T-cell (primary cell): ENCODE measurements at places on chromosomes 12 and 14.
A peak's percentile ranks its signal among the peaks of the same experiment; 100 is the strongest.

DNA sequence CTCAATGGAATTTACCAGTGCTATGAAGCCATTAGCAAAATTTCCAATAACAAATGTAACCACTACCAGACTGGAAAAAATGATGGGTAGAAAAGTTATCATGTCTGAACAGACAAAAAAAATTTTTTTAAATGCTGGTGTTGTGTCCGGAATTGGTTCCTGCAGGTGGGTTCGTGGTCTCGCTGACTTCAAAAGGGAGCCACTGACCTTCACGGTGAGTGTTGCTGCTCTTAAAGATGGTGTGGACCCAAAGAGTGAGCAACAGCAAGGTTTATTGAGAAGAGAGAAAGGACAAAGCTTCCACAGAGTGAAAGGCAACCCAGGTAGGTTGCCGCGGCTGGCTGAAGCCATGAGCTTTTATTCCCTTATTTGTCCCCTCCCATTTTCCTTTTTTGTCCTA, at the start of gene TAS2R43:
Gene TAS2R43, minus strand, starts transcription at position 186 of the 400 bp plus-strand sequence. Its CDS starts 84 bp downstream, at position 102.
- DNase-seq, result no peak
- H3K4me3 ChIP-seq, result no peak within 1 kb of the TSS
- H3K27ac ChIP-seq, result no peak within 1 kb of the TSS
- no peaks in the 10 kb centered on the region for H3K4me1 ChIP-seq
- H3K36me3 ChIP-seq, result no peaks in the 10 kb centered on the region

DNA sequence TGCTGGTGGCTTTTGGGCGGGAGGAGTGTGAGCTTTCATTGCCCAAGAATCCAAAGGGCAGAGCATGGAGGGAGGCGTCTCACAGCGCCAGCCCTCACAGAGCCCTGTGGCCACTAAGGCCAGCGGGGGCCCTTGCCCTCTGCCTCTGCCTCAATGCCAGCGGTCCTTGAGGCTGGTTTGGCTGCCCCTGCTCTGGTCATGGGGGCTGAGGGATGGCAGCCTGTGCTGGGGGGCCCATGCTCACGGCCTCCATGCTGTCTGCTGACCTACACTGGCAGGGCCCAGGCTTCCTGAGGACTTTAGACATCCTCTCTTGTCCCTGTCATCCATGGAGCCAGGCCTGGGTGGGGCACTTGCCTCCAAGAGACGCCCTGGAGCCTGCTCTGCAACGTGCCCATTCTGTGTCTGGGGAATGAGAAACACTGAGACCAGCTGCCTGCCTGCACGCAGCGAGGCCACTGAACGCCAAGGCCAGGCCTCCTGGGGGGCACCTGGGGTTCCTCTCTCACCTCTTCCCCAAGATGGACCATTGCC, 143.4 kb downstream of the KIF26A start:
- H3K4me1 ChIP-seq, result no peaks in the 10 kb centered on the region
- H3K27me3 ChIP-seq, result no peaks in the 10 kb centered on the region
- H3K27ac ChIP-seq, result no peak overlapping the region
- H3K36me3 ChIP-seq, result no peaks in the 10 kb centered on the region
- no peak overlapping the region for H3K4me3 ChIP-seq

DNA sequence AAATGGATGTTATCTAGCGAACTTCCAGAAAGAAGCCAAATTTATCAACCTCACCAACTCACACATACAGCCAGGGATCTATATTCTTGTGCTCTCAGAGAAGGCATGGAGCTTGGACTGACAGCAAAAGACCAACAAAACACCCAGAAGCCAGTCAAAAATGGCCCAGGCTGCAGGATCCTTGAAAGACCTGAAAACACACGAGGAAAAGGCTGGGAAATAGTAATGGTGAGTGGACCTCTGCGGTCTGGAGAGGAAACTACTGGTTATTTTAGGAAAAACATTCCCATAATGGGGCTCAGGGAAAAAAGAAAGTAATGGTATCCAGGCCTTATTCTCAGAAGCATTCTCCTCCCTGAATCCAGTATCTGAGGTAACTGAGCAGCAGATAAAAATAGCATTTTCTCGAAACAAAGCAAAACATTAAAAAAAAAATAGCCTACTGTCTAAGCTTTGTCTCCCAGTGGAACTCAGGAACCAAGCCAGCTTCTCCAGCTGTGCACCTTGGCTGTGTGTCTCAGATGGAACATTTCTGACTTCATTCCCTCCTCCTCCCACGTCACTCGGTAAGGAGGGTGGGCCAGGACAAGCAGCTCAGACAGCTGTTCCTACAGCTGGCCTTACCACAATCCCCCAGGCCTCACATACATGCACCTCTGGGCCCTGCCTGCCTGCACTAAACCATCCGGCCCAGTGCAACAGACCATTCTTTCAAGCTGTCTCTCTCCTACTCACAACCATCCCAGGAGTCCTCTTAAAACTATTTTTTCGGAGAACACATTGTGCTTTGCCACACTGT, 249.9 kb downstream of the DAD1 start:
- H3K36me3 ChIP-seq, result no peaks in the 10 kb centered on the region
- no peak overlapping the region for H3K27ac ChIP-seq
- no peak overlapping the region for H3K4me3 ChIP-seq
- DNase-seq, result no peak
- no peaks in the 10 kb centered on the region for H3K27me3 ChIP-seq

- H3K27me3 ChIP-seq, result peaks cover 19% of the 10 kb centered on the region
- DNase-seq, result no peak
- H3K4me3 ChIP-seq, result no peak overlapping the region
- no peaks in the 10 kb centered on the region for H3K4me1 ChIP-seq
- no peak overlapping the region for H3K27ac ChIP-seq
These were observed 628 bp downstream of the VRTN start for GRCh38 chr14:74348735-74349463.

- no peak overlapping the region for H3K4me3 ChIP-seq
- DNase-seq, result no peak
- no peaks in the 10 kb centered on the region for H3K36me3 ChIP-seq
These were observed 6.0 kb upstream of the CPNE6 start for GRCh38 chr14:24065408-24065807.

DNA sequence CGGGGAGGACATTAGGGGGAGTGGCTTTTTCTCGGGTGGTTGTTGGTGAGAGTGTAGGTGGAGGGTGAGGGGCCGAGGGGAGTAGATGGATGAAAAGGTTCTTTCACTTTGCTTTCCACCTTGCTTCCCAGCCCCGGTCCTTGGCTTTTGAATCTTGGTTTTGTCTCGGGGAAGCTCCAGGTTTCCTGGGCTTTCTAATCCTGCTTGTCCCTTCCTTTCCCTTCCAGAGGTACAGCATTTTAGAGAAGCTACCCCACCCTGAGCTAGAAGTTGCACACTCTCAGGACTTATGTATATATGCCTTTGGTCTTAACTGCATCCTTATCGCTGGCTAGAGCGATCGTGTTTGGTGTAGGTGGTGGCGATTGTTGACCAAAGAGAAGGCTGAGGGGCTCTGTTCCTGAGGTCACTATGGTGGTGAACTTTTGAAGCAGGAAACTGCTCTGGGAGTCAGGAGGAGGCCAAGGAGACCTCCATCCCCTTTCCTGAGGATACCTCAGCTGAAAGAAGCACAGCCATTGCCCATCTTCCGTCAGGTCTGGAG, 862 bp downstream of the PIP4K2C start:
- H3K27me3 ChIP-seq, result peaks cover 9% of the 10 kb centered on the region
- H3K27ac ChIP-seq, result peak overlapping the region; percentile 73
- H3K4me3 ChIP-seq, result peak overlapping the region; percentile 76
- DNase-seq, result no peak
- no peaks in the 10 kb centered on the region for H3K36me3 ChIP-seq
- H3K4me1 ChIP-seq, result peaks cover 25% of the 10 kb centered on the region

DNA sequence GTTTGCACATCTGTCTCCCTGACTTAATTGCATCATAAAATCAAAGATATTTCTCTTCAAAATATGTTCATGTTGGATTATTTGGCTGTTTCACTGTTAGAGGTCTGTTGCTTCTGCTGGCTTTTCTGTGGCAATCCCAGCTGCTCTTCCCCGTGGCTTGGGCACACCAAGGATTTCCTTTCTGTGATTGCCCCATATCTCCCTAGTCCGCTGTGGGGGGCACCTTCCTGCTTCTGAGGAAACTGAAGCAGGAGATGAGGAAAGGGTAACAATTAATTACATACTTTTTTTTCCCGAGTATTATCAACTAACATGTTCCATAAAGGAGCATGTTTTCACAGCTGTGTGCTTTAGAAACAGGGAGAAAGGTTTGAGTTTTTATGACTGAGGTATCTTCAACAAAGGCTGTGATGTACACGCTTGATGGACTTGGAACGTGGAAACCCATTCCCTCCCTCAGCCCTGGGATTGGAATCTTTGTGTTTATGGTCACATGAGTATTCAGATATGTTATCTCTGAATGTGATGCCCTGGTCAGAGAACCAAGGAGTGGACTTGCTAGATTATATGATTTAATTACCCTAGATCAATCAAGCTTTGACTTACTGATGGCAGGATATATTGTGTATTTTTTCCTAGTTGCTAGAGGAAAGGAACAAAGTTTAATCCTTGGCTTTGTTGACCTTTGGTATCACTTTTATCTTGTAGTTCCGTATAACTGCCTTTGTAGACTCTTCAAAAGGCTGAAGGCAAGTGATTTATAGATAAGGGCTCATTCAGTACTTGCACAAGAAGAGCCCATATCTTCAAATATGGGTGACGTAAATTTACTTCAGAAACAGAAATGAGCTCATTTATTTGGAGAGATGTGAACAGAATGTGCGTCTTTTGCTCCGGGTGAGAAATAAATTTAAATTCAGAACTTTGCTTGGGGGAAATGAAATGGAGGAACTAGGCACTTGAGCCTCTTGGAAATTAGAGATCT, 46.7 kb downstream of the BORCS5 start:
- H3K4me1 ChIP-seq, result no peaks in the 10 kb centered on the region
- H3K27ac ChIP-seq, result no peak overlapping the region
- DNase-seq, result no peak
- H3K4me3 ChIP-seq, result no peak overlapping the region
- no peaks in the 10 kb centered on the region for H3K36me3 ChIP-seq

DNA sequence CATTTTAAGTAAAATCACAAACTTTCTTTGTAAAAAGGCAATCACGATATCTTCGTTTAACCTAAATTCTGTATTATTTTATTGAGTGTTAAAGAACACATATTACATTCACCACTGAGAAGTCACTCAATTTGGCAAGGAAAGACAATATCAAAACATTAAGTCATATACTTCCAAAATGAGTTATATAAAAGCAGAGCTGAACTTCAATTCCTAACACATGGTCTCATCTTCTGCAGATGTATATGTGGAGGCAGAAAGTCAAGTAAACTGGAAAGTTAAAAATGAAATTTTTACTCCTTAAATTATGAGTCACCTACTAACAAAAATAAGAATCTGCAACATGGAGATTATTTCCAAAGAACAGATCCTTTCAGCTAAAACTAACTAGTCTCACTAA, 28.7 kb downstream of the BMAL2 start:
- no peaks in the 10 kb centered on the region for H3K36me3 ChIP-seq
- H3K4me1 ChIP-seq, result no peaks in the 10 kb centered on the region
- DNase-seq, result no peak
- H3K27ac ChIP-seq, result no peak overlapping the region
- H3K4me3 ChIP-seq, result no peak overlapping the region

- DNase-seq, result no peak
- H3K4me3 ChIP-seq, result no peak overlapping the region
These were observed 101.9 kb upstream of the OVCH1 start for GRCh38 chr12:29599381-29599780.

- H3K4me3 ChIP-seq, result no peak overlapping the region
- H3K27ac ChIP-seq, result no peak overlapping the region
- H3K27me3 ChIP-seq, result no peaks in the 10 kb centered on the region
- peaks cover 17% of the 10 kb centered on the region for H3K36me3 ChIP-seq
- DNase-seq, result no peak
These were observed 31.5 kb downstream of the HSP90AA1 start for GRCh38 chr14:102055181-102055901.

- H3K27me3 ChIP-seq, result no peaks in the 10 kb centered on the region
- no peak for DNase-seq
- no peak overlapping the region for H3K4me3 ChIP-seq
These were observed 1.8 kb upstream of the TUBA1B start for GRCh38 chr12:49133014-49133413.

DNA sequence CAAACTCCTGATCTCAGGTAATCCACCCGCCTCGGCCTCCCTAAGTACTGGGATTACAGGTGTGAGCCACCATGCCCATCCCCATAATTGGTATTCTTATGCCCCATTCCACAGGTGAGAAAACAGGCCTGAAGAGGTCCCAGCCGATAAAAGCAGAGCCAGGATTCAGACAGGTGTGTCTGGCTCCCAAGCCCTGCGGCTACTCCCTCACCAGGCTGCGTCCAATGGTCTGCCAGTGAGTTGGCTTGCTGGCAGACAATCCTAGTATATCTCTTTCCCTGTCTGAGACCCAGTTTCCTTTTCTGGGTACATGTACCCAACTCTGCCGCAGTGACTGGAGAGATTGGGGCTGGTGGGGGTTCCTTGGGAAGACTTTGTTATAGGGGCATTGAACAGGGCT, 1.9 kb upstream of the TSPAN9 start:
- H3K36me3 ChIP-seq, result no peaks in the 10 kb centered on the region
- no peak overlapping the region for H3K27ac ChIP-seq
- no peak overlapping the region for H3K4me3 ChIP-seq
- peaks cover 27% of the 10 kb centered on the region for H3K27me3 ChIP-seq
- no peaks in the 10 kb centered on the region for H3K4me1 ChIP-seq
- no peak for DNase-seq

DNA sequence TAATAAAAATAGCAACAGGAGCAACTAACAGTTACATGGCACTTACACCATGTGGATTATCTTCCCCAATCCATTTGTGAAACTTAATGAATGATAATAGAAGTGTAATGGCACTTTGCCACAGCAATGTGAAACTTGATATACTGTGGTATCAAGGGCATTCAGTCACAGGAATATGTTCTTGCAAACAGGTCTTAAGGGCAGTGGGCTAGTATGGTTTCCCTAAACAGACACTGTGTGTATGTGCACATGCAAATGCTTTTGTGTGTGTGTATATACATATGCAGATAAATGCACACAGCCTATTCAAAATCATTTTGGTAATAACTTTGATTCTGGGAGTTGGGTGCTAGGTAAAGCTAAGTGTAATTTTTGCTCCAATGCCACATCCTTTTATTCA, 26.2 kb upstream of the ARHGAP5 start:
- H3K27ac ChIP-seq, result no peak overlapping the region
- DNase-seq, result no peak
- no peaks in the 10 kb centered on the region for H3K36me3 ChIP-seq
- H3K27me3 ChIP-seq, result no peaks in the 10 kb centered on the region

GRCh38 chr14:66078006-66078405, 408.2 kb upstream of the CCDC196 start:
- no peak overlapping the region for H3K4me3 ChIP-seq
- H3K4me1 ChIP-seq, result no peaks in the 10 kb centered on the region
- DNase-seq, result no peak

DNA sequence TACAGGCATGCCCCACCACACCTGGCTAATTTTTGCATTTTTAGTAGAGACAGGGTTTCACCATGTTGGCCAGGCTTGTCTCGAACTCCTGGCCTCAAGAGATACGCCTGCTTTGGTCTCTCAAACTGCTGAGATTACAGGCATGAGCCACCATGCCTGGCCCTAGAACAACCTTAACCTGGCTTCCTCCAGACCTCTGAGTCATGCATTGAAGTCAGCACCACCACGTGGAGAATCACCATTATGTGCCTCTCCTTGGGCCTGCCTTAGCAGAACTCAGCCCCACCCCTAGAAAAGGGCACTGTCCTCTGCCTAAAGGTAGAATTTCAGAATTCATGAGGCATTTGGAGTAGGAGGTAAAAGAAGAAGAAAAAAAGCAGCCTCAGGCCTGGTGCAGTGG, 49.0 kb downstream of the LIMA1 start:
- no peak overlapping the region for H3K27ac ChIP-seq
- no peaks in the 10 kb centered on the region for H3K36me3 ChIP-seq
- H3K4me1 ChIP-seq, result no peaks in the 10 kb centered on the region
- DNase-seq, result no peak

- H3K4me3 ChIP-seq, result no peak overlapping the region
- no peaks in the 10 kb centered on the region for H3K36me3 ChIP-seq
- H3K27me3 ChIP-seq, result no peaks in the 10 kb centered on the region
- no peaks in the 10 kb centered on the region for H3K4me1 ChIP-seq
- DNase-seq, result no peak
These were observed 19.5 kb downstream of the ANO6 start for GRCh38 chr12:45235087-45236025.
